Hematopoietic multipotent progenitor cell treated with erythropoietin and hydrocortisone succinate and interleukin-3 and kit ligand, for 15 days (in vitro differentiated cells): ENCODE measurements at places on chromosomes 12 and 14.

- no peak for DNase-seq
These were observed 13.5 kb upstream of the ASIC1 start for GRCh38 chr12:50043854-50044253.

DNA sequence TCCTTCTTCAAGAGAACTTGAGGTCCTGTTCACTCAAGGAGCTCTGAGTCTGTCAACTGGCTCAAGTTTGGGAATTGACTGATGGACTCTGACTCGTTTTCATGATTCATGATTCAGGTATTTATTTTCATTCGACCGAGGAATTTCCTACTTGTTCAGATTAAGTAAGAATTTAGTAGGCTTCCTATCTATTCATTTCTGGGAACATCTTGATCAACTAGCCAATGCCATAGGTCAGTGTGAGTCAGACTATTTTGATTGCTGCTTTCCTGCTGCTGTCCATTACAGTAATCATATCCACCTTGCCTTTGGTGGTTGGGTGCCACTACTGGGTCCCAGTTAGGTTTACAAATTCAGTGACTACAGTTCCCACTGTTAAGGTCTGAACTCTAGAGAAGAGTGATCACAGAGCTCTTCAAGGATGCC is 6.1 kb downstream of the FAM186A start:
- no peak for DNase-seq

DNA sequence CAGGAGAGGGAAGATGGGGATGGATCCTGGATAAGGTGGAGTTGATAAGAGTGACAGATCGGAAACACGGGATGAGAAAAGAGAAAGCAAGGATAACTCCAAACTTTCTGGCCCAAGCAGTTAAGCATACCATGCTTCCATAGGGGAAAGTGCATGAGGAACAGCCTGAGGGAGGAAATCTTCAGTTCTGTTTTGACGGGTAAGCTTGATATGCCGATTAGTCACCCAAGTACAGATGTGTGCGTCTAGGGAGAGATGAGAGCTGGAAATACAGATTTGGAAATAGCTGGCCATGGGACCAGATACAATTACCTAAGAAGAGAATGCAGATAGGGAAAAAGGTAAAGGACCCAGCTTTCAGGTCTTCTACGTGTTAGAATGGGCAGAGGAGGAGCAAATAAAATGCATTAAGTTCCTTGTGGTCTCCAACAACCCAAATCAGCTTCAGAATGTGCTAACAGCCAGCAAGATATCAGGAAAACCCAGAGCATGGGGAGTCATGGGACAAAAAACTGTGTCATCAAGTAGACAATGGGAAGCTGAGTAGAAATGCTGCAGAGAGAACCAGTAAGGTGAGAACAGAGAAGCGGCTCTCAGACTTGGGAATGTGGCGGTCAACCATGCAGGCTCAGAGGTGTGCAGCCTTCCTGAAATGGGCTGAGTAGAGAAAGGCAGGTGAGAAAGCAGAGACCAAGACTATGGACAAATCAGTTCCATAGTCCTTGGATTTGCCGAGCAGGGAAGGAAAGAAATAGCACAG is 56.3 kb downstream of the PPP1R36 start:
- DNase-seq = no peak

DNA sequence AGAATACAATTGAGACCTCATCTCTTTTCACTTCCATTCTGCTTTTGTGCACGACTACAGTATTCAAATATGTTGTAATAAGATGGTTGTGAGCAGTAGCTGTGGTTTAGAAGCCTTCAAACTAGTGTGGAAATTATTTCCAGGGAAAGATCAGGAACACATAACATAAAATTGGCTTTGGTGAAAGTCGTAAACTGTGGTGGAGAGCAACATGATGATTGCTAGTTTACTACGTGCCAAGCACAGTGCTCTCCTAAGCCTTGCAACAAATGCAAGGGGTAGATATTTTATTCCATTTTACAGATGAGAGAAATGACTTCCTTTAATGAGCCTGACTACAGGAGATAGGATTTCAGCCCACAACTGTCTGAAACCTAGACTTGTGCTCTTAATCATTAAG is 172.4 kb upstream of the LMNTD1 start:
- DNase-seq = no peak

GRCh38 chr12:108618079-108618952 is 15.4 kb downstream of the SELPLG start:
- DNase-seq = peak; percentile 85

DNA sequence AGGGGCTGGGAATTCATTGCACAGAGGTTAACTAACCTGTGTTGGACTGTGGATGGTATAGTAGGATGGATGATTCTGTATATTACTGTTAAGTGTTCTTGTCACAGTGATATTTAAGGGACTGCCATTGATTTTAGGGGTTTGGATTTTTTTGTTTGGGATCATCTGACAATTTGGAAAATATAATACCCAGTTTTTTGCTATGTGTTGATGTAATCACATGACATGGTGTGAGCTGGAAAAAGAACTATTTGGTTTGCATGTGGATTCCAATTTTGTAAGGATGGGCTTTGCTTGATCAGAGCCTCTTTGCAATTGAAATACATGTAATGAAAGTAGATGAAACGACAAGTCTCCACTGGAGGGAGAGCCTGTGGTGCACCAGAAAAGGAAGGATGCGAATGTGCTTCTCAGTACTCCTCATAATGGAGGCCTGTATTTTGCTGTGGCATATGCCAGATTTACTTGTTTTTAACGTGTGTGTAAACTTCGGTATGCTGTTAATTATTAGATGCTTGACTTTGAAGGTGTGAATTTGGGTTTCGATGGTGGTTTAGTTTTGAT is 2.7 kb downstream of the DYRK2 start:
- DNase-seq = no peak

DNA sequence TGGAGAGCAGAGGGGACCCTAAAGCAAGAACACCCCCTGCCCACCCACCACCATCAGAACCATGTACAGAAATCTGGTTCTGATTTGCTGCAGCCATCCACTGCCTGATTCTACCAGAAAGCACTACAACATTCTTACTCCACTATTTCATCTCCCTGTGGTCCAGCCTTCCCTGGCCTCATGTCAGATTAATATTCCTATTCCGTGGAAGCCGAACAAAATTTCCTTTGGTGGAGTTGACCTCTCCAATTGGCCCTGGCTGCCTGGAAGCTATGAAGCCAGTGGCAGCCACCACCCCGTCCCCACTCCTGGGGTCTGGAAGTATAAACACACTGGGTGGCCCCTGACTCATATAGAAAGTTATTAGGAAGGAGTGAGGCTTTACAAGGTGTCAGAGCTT is 60.2 kb downstream of the ANO2 start:
- no peak for DNase-seq

GRCh38 chr14:88303041-88303440 is 20.0 kb downstream of the KCNK10 start:
- DNase-seq = no peak

DNA sequence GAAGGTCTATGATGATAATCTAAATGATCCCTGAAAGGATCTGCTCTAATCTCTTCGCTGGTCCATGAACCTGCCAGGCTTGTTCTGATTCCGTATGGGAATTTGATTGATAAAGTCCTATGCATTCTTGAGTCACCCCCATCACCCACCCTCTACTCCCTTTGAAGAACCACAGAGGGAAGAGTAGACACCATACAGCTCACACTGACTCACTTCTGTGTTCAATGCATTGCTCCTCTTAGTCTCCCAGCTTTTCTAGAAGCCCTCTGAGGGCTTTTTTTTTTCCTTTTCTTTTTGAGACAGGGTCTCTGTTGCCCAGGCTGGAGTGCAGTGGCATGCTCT is 18.5 kb upstream of the GPRC5A start:
- DNase-seq = no peak

GRCh38 chr12:119704065-119704747 is 36.3 kb downstream of the PRKAB1 start:
- DNase-seq = no peak

DNA sequence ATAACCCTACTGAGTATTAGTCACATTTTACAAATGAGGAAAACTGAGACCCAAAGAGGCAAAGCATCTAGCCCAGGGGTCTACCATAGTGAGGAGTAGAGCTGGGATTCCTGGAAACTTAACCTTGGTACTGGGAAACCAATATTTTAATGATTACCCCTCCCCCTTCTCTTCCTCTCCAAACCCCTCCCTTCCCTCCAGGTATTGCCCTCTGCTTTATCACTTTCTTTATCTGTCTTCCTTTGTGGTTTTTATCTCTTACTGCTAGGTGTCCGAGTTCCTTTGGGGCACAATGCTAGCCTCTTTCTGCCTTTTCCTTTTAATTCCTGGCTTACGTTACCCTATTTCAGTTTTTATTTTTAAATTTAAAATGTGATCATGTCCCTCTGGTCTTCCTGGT is 2.8 kb downstream of the GABARAPL1 start:
- no peak for DNase-seq

DNA sequence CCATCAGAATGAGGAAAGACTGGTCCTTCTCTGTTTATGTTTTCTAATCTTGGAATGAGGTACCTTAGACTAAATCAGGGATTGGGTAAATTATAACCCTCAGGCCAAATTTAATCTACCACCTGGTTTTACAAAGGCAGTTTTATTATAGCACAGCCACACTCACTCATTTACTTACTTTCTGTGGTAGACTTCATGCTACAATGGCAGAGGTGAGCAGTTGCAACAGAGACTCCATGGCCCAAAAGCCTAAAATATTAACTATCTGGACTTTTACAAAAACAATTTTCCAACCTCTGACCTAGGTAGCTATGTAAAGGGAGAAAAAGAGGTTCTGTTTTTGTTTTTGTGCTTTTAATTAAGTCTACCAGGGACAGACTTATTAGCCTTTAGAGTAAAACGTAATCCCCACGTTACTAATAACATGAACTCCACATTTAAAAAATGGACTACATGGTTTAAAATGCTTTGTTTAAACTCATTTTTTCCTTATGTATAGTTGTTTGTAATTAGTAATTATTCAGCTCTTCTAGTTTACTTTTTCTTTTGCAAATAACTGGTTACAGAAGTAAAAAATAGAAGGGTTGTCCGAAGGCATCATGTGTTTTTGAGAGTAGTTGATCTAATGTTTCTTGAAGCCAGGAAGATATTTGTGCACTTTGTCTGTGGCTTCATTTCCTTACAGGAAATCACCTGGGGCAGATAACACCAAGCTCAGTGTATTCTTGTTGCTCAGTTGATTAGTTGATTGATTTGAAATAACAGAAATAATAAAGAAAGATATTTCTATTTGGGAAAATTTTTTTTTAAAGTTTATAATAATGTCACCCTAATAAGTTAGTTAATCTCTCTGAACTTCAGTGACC is 57.6 kb upstream of the ATP2B1 start:
- DNase-seq = no peak

DNA sequence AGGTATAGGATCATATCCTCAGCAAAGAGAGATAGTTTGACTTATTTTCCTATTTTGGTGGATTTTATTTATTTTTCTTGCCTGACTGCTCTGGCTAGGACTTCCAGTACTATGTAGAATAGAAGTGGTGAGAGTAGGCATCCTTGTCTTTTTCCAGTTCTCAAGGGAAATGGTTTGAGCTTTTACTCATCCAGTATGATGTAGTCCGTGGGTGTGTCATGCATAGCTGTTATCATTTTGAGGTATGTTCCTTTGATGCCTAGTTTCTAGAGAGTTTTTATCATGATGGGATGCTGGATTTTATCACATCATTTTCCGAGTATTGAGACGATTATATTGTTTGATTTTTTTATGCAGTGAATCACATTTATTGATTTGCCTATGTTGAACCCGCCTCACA is 97.2 kb downstream of the MGAT4C start:
- no peak for DNase-seq

GRCh38 chr14:105087963-105088811 is 23.0 kb upstream of the GPR132 start:
- DNase-seq = no peak

- no peak for DNase-seq
These were observed 64.4 kb downstream of the SERPINA3 start for GRCh38 chr14:94676495-94677185.

GRCh38 chr14:102503641-102504327 is 5.8 kb downstream of the ANKRD9 start:
- DNase-seq = peak; percentile 49

GRCh38 chr14:40581264-40581663 is 1025.4 kb upstream of the LRFN5 start:
- no peak for DNase-seq

GRCh38 chr14:23951590-23952201 is 1.9 kb upstream of the DHRS4 start:
- no peak for DNase-seq

GRCh38 chr12:28941248-28941647 is 207.8 kb upstream of the FAR2 start:
- DNase-seq = no peak

DNA sequence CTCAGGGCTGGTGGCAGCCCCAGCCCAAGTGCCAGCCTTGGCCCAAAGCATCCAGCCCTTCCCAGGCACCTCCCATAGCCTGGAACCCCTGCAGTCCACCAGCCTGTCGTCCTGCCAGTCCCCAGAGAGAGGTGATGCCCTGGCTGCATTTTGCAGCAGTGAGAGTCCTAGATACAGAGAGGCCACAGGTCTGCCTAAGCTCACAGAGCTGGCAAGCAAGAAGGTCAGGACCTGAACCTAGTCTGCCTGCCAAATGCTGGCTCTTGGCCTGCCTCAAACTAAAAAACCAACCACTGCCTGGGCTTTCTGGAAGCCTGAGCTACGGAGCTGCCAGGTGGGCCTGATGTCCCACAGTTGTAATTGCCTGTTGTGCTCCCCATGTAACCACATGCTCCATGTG is 164.9 kb downstream of the PHETA1 start:
- DNase-seq = no peak

GRCh38 chr14:58821421-58821820 is 183.7 kb downstream of the DACT1 start:
- no peak for DNase-seq

DNA sequence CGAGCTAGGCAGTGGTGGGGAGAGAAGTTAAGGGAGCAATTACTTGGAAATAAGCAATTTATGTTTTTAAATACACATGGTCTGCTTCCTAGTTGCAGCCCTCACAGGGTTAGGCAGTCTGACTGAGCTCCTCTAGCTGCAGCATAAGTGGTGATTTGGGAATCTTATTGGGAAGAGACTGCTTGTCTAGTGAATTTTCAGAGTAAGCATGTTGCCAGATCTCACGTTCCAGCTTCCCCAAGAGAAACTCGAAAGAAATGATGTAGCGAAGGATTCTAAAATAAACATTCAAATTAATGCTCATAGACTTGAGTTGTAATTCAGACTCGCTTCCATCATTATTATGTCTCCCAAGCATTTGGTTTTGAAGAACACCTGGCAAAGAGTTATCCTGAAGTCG is 440.2 kb downstream of the ATP23 start:
- no peak for DNase-seq

GRCh38 chr12:13596714-13597113 is 384.7 kb downstream of the GRIN2B start:
- no peak for DNase-seq

GRCh38 chr12:94290353-94290752 is 142.0 kb downstream of the PLXNC1 start:
- DNase-seq = no peak

- DNase-seq = no peak
These were observed 20.5 kb downstream of the ADAM21 start for GRCh38 chr14:70472253-70473159.

GRCh38 chr12:57127726-57128518 is at the start of gene LRP1:
Gene LRP1 (plus strand): TSS chr12:57128483. CDS start chr12:57128965, 482 bp downstream.
- peak; percentile 51 for DNase-seq
